ENCODE measurements at places on chromosomes 5 and 9. TPM values are rescaled to one million over a fixed set of nuclear protein-coding genes. Genes with fewer than 3 reads are reported as not detected.

- DNase-seq, result no peak
Measured at GRCh38 chr9:78865737-78866136, 568.8 kb downstream of the PSAT1 start.

- DNase-seq, result no peak
Measured at GRCh38 chr5:37975531-37975930, 135.7 kb upstream of the GDNF start.

DNA sequence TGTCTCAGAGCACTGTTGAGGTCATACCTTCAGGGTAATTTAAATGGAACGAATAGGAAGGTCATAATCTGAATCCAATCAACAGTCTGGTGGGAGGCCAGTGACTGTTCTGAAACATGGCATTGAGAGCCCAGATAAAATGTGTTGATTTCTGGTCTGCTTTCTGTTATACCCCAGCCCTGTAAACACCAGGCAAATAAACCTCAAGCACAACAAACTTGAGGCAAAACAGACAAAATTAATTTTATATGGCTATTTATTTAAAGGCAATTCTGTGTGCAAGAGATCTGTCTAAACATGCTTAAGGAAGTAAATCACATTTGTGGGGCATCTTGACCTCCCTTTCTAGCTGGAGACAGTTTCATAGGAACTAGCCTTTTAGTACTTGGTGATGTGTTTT is 140.9 kb upstream of the SPEF2 start:
- no peak for DNase-seq

GRCh38 chr9:122125158-122125508 is 32.0 kb upstream of the TTLL11 start:
- DNase-seq, result no peak

Gene PDE6A
- not detected for total RNA-seq

- DNase-seq, result no peak
Measured at GRCh38 chr5:94345257-94345656, 273.1 kb downstream of the KIAA0825 start.
